ENCODE measurements at places on chromosomes 3 and 15.

- no peak for DNase-seq
These were observed 31.0 kb upstream of the TM4SF4 start for GRCh38 chr3:149443545-149443912.

GRCh38 chr15:67815036-67815592 lies 10.2 kb upstream of the SKOR1 start:
- DNase-seq, result no peak

DNA sequence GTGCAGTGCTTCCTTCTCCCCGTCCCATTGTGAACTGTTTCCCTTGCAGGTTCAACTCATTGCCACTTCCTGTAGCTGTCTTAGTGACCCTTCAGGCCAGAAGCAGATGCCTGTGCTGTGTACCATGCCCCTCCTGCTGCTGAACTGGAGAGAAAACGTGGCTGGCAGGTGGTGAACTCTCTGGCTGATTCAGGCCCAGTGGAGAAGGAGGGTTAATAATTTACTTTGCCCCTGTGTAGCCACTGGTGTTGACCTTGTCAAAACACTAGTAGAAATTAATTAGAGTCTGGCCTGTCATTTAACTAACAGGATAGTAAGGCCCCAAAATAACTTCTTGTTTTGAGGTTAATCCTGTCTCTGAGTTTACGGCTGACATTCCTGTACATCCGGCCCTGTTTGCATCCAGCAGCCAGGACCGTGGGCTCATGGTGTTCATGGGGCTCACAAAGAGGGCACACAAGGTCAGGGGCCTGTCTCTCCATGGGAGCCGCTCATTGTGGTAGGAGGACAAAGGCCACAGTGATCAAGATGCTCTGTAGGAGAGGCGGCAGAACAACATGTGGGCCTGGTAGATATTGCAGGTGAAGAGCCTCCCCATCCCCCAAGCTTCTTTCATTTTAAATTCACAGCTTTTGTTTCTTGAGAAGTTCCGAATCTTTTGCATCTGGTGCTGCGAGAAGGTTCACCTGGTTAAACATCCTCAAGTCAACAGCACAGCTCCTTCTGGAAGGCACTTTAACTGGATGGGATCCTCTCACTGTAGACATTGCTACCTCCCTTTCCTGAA lies 101.6 kb downstream of the CGNL1 start:
- DNase-seq, result peak; percentile 45

- DNase-seq, result no peak
These were observed 41.8 kb upstream of the PRSS50 start for GRCh38 chr3:46759239-46760167.

DNA sequence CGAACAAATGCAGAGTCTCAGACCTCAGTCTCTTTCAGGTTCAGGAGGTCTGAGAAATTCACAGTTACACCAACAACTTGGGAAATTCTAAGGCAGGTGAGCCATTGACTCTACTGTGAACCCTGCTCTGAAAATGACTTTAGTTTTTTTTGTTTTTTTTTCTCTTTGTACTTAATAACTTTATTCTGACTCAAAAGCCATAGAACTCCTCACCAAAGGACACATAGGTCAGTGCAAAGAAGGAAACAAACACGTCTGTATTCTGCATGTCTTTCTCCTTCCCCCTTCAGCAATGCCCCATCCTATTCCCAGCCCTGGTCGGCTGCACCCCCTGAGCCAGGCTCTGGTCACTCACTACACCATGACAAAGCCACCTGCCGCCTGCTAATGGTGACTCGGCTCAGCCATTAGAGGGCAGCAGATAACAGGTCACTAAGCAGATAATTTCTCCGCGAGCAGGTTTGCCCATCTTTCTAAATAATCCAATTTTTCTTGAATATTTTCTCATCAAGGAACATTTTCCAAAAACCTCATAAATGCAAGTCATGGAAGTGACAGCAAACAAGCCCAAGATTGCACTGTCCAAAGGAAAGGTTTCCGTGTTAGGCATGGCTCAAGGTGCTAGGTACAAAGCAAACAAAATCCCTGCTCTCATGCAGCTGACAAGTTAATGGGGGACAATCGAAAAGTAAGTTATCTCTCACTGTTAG lies 37.7 kb downstream of the TM4SF4 start:
- DNase-seq, result peak; percentile 49

All from NCI-H526 (cell line).